Activated T-helper 1 cell treated with Interleukin-2 at 50 U/mL for 16 hours (primary cell): ENCODE measurements at places on chromosomes 13 and 19.

- DNase-seq = no peak
Measured at GRCh38 chr13:45737571-45738017, 35.5 kb downstream of the CBY2 start.

DNA sequence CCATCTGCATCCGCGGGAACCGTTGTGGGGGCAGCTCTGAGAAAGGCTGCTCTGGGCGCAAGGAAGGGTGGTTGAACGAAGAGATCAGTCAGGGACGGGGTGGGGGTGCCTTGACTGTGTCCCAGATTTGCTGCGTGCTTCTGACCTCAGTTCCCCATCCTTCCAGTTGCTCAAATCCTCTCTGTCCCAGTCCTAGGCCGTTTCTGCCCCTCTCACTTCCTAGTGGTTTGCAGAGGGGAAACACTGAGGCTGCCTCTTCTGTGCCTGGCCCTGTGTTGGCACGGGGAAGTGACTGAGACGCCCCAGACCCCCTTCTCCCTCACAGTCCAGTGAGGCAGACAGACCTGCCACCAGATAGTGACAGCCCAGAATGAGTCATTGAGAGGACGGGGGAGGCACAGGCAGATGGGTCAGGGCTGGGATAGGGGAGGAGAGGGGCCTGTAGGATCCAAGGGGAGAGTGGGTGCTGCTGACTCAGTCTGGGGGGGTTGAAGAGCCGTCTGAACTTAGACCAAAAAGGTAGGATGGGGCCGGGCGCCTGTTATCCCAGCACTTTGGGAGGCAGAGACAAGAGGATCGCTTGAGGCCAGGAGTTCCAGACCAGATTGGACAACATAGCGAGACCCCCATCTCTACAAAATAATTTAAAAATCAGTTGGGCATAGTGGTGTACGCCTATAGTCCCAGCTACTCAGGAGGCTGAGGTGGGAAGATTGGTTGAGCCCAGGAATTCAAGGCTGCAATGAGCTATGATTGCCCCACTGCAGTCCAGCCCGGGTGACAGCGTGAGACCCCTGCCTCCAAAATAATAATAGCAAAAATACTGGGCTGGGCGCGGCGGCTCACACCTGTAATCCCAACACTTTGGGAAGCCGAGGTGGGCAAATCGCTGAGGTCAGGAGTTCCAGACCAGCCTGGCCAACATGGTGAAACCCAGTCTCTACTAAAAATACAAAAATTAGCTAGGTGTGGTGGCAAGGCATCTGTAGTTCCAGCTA lies 26.5 kb downstream of the NUMBL start:
- no peak for DNase-seq

DNA sequence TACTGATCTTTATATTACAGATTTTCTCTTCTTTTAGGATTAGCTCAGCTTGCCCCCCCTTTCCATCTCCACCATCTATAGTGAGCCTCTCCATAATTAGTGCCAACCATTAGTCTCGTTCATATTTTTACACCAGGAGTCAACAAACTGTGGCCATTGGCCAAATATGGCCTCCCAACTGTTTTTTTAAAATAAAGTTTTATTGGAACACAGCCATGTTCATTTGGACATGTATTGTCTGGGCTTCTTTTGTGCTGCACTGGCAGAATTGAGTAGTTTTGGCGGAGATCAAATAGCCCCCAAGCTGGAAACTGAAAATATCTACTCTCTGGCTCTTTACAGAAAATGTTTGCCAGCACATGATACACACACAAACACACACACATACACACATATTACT lies 18.4 kb downstream of the ZNF175 start:
- no peak for DNase-seq

GRCh38 chr19:4976401-4977298 lies 7.7 kb downstream of the KDM4B start:
- no peak for DNase-seq

DNA sequence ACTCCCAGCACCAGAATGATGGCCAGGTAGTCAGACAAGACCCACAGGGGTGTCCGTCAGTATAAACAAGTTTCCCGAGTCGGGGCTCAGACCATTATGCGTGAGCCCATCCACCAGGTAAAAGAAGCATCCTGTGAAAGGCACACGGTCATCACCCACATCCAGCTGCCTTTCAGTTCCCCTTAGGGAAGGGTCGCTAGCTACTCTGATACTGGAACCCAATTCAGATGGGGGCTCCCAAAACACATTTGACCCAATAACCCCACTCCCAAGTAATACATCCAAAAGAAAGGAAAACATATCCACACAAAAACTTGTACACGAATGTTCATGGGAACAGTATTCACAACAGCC lies 66.8 kb downstream of the STK24 start:
- no peak for DNase-seq

GRCh38 chr13:32736648-32737047 lies 150.4 kb downstream of the PDS5B start:
- DNase-seq = no peak

DNA sequence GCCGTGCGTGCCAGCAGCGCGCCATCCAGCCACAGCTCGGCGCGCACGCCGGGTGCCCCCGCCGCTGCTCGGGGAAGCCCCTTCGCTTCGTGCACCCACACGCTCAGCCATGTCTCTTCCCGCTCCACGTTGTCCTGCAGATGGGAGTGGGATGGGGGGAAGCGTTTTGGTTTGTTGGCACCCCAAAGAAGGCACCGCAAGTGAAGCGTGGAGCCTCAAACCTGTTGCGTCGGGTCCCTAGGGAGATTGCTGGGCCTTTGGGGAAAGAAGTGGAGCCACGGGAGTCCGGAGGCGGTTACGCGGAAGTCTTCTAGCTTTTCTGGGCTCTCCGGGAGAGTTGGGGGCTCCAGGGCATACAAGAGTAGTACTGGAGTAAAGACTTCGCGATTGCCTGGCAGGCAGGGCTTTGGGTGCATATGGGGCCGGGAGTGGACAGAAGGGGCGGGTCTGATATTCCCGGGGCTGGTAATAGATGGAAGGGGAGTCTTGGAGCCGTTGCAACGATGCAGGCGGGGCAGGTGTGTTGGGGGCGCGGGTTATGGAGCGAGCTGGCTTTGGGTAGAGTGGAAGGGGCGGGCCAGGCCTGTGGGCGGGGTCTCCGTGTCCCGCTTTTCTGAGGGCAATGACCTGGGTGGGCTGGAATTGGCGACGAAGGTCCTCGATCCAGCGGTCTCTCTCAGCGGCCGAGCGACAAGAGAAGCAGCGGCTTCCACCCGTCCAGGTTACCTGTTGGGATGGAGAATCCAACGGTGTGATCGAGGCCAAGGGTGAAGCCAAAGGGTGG lies 6.5 kb downstream of the RASAL3 start:
- DNase-seq = no peak

DNA sequence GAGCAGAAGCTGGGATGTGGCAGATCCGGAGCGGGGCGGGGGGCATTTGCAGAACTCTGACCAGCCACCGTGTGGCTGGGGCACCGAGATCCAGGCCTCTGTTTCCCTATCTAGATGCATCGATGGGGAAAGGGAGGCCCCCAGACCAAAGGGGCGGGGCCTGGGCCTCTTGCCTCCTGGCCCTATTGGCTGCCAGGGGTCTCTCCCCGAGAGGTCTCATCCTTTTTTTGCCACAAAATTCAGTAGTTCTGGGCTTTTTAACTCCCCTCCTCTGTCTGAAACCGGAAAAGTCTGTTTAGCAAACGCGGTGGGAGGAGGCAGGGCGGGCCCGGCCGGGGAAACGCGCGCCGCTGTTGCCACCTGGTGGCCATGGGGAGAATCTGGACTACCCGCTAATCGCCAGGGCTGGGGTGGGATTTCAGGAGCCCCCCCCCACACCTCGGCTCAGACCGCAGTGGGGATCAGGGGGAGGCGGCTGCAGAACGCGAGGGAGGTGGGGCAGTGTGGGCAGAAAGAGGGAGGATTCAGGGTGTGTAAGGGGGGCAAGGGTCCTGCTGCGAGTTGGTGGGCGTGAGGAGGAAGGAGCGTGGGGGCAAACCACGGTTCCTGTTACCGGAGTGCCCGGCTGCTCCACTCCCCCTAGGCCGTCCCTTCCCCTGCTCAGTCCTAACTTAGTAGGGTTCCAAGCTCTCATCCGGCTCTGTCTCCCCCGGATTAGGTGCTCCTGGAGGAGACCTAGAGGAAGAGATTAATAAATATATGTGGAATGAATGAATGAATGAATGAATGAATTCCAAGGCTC lies 28.3 kb downstream of the IL12RB1 start:
- DNase-seq = peak; percentile 68

DNA sequence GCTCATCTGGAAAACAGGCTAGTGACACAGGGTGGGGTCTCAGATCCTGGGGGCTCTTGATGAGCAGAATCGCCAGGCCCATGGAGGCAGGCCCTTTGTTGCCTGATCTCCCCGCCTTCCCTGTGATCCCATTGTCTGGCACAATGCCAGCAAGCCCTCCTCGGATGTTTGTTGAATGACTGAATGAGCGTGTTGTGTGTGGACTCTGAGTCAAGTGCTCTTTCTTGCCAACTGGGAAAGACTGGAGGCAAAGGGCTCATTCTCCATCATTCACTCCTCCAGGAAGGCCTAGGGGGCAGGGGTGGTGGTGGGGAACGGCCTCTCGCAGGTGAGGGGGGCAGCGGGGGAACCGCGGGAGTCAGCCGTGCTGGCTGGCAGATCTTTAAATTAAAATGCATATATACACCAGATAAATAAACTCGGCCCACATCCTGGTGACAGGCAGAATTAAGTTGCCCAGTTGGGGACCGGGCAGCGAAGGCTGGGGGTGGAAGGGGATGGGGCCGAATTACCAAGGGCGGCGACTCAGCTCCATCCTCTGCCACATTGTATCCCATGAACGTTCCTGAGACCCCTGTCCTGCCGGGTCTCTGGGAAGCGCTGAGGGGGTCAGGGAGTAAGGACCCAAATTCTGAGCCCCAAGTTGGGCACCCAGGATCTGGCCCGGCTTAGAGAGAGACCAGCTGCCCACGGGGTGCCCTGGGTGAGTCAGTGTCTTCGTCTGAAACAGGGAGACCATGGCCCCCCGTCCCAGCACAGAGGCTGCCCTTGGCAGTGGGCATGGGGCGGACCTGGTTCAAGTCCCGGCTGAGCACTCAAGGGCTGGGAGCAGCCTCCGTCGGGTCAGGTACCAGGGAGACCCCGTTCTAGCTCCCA lies 24.5 kb downstream of the EFNA2 start:
- no peak for DNase-seq

GRCh38 chr19:20840371-20840770 lies 64.3 kb downstream of the ZNF66 start:
- no peak for DNase-seq

GRCh38 chr13:62847520-62847919 lies 1431.9 kb upstream of the PCDH20 start:
- DNase-seq = no peak

GRCh38 chr19:15374796-15375440 lies 4.7 kb downstream of the AKAP8 start:
- DNase-seq = no peak

DNA sequence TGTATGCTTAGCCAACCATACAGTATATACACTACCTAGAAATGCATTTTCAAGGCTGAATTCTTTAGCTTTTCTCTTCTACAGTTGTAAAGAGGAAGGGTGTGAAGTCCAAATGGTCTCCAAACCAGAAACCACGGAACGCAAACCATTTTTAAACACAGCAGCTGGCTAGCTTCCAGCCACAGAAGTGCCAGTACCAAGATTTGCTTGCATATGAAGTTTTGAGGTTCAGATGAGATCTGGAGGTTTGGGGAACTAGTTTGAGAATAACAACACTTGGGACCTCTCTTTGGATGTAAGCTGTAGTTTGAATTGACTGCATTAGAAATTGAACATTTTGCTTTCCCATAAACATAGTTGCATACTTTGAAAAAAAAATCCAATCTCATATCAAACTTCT lies 1243.5 kb downstream of the EFNB2 start:
- DNase-seq = no peak

DNA sequence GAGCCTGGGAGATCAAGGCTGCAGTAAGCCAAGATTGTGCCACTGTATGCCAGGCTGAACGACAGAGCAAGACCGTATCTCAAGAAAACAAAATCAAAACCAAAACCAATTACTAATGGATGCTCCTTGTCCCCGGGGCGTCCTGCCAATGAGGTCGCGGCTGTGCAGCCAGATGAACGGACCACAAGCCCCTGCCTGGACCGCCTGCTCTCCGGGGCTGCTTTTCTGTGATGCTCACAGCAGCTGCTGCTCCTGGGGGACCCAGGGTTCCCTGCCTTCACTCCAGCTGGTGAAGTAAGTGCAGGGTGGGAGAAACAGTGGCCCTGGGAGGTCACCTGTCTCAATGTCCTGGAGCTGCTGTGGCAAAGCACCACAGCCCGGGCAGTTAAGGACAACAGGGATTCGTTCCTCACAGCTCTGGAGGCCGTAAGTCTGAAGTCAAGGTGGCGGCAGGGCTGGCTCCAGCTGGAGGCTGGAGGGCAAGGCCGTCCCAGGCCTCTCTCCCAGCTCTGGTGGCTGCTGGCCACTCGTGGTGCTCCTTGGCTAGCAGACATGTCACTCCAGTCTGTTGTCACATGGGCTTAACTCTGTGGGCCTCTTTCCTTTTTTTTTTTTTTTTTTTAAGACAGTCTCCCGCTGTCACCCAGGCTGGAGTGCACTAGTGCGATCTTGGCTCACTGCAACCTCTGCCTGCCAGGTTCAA lies 10.1 kb downstream of the COPE start:
- DNase-seq = no peak

DNA sequence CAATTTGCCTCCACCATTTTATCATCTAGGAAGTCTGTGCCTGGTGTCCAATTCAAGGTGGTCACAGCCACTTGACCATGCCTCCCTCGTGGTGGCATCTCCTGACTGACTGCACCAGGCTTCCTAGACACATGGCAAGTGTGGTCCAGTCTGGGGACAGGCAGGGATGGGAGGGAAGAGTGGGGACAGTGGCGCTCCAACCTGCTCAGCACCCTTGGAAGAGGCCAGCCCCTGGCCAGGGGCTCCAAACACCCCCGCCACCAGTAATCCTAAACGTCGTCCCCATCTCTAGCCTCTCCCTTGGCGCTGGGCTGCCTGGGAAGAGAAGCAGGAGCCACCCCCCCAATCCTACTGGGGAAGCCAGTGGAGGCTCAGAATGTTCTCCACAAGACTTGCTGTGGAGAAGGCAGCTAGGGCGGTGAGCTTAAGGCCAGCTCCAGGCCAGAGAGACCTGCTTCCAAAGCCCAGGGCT lies 2.7 kb downstream of the RPL36 start:
- no peak for DNase-seq

DNA sequence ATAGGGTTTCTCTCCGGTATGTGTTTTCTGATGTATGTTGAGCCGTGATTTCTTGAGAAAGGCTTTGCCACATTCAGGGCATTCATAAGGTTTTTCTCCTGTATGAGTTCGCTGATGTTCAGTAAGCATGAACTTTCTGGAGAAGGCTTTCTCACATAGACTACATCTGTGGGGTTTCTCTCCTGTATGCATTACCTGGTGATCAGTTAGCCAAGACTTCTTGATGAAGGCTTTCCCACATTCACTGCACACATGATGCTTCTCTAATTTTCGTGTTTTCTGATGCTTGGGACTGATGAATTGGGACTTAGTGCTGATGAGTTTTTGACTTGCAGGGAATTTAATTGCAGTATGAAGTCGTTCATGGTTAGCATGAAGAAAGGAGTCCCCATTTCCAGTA lies 21.1 kb downstream of the ZNF350 start:
- no peak for DNase-seq

DNA sequence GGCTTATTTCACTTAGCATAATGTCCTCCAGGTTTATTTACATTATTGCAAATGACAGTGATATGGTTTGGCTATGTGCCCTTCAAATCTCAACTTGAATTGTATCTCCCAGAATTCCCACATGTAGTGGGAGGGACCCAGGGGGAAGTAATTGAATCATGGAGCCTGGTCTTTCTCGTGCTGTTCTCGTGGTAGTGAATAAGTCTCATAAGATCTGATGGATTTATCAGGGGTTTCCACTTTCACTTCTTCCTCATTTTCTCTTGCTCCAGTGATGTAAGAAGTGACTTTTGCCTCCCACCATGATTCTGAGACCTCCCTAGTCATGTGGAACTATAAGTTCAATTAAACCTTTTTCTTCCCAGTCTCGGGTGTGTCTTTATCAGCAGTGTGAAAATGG lies 109.6 kb downstream of the VWA8 start:
- DNase-seq = no peak
